Cerebellar cortex (tissue), 1 donor: ENCODE measurements at places on chromosomes 5 and 9.

- no peak for DNase-seq
These were observed 189.5 kb downstream of the ERCC6L2 start for GRCh38 chr9:96064826-96065481.

GRCh38 chr5:134075102-134075501, 39.4 kb upstream of the TCF7 start:
- no peak for DNase-seq

- DNase-seq: peak; percentile 89
These were observed at the start of gene CCDC107 for GRCh38 chr9:35658137-35658967. Gene CCDC107 (plus strand): TSS chr9:35658292. CDS start chr9:35658380, 88 bp downstream.

GRCh38 chr5:62486672-62487071, 74.1 kb downstream of the IPO11 start:
- no peak for DNase-seq

DNA sequence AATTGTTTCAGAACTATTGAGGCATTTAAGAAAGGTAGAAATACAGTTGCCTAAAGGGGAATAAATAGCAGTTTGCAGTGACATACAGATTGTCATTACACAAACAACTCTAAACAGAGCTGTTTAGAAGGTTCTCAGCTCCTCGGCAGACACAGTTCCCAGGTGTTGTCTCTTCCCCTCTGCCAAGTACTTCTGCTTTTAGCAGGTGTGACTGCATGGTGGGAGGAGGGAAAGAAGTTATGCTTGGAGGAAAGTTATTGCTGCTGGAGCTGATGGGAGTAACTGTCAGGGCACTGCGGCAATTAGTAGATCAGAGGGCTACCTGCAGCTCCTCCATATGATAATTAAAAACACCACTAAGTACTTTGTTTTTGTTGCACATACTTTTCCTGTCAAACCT, 14.5 kb downstream of the EDIL3 start:
- DNase-seq: no peak

DNA sequence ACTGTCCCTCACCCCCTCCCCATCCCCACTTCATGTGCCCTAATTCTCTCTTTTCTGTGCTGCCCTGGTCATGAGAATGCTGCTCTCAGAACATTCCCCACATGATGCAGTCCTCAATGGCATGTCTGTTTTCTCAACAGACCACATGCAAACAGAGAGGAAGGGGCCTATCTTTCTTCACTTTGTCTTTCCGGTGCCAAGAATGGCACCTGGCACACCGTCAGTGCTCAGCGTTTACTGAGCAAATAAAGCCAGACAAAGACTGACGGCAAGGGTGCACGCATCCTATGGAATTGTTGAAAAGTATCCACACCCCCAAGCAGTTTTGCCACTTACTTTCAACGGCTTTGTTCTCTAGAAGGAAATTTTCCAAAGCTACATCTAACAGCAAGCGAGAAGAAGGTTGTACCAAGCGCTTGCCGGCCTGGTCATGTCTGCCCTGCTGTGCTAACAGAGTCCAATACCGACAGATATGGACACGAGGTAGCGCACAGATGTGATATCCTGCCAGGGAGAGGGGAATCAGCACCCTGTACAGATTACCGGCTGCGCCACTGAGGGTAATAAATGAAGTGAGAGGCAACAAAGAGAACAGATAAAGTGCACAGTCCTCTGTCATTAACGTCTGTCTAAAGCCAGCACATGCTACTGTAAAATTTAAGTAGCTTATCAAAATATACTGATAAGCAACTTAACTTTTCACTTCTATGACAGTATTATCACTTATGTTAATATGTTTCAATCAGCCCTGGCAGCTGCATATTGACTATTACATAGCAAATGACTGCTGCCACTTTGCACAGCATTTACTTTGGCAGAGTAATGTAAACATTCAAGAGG, 251.7 kb downstream of the DENND1A start:
- DNase-seq: no peak

DNA sequence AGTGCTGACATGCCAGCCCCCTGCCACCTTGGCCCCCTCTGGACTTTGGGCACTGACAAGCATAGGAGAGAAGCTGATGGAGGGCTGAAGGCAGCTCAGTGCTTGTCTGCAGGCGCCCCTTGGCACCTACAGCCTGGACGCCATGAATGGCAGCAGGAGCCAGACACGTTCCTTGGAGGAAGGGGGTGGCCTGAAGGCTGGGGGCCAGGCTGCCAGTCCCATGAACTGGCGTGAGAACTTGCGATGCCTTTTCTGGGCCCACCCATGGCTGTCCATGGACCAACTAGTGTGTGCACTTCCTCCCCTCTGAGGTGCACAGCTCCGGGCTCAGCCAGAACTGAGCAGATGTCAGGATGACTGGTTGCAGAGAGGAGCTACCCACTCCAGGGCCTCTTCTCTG, 99.0 kb upstream of the RANBP6 start:
- no peak for DNase-seq

DNA sequence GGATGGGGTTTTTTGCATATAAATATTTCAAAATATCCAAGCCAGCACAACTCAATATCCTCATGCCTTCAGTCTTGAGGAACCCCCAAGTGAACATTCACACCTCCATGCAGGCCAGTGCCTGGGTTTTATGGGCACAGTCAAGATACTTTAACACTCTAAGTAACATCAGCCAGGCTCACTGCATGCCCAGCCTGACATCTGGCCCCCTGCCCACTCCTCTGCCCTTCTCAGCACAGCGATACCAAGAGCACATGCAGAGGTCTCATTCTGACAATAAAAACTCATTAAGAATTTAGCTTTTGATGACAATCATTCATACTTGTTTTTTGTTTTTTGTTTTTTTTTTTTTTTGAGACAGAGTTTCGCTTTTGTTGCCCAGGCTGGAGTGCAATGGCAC, 250.0 kb downstream of the CWC27 start:
- no peak for DNase-seq

GRCh38 chr9:133371261-133371711, 4.6 kb downstream of the SURF4 start:
- no peak for DNase-seq

- DNase-seq: no peak
These were observed 26.0 kb downstream of the PRDM6 start for GRCh38 chr5:123115020-123115419.

- no peak for DNase-seq
These were observed 10.4 kb downstream of the C9orf152 start for GRCh38 chr9:110197330-110198187.

DNA sequence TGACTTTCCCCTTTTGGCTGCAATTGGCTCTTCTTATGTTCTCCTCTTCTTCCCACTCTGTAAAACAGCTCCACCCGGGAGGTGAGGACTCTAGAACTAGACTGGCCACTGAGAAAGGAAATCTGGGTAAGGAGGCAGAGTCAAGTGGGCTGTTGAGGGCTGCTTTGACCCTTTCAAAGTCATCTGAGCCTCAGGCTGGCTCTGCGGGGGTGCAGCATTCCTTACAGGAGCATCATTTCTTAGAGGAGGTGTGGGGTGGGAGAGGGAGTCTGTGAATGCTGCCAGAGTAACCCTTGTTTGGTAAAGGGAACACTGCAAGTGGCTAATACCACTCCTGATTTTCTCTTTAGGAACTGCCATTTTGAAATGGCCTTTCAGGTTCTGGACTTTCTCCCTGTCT, 377.7 kb upstream of the SMARCA2 start:
- DNase-seq: no peak

DNA sequence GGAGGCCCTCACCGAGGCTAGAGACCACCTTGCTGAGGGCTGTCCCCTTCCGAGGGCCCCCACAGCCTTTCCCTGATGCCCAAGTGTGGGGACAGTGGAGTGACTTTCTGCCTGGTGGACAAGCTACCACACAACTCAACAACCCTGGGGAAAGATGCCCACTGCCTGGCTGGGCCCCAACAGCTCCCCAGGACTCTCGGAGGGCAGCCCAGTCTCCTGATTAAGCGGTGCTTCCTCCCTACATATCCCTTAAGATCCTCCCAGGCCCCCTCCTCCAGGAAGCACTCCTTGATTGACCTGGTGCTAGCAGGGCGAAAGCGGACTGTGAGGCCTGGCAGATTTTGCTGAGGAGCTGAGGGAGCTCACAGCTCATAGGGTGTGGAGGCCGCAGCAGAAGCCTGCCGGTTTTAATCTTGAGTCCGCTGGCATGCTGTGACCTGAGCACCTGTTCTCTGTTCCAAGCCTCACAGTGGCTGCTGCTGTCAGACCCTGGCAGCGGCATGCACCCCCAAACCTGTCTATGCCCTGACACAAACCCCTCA, 2.2 kb downstream of the NSMF start:
- no peak for DNase-seq

DNA sequence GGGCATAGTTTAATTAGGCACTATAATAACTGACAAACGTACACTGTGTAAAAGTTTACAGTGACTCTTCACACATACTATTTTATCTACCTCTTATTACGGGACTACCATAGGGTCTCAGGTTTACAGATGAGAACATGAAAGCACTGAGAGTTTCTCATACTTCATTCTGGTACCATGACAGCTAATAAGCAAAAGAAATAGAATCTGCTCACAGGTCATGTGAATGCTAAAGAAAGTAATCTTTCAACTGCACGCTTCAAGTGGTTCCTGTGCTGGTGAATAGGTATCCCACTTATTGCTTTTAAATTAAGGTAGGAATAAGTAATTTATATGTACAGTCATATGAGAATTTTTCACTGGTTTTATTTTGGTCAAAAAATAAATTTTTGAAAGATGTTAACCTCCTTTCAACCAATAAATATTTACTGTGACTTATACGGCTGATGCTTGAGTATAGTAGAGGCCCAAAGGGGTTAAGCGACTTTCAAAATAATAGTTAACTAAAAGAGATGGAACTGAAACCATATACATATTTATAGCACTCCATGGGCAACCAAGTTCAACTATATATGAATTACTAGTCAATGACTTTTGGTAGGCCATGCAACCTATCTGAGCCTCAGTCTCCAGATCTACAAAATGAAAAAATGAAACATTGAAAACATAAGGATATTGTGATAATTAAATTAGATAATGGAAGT, 8.1 kb downstream of the CDKN2A start:
- DNase-seq: no peak

GRCh38 chr5:147075187-147075586, 159.6 kb upstream of the STK32A start:
- no peak for DNase-seq

- DNase-seq: no peak
These were observed 5.3 kb upstream of the SUSD1 start for GRCh38 chr9:112180387-112180881.

- DNase-seq: no peak
These were observed 99.0 kb downstream of the TRIM36 start for GRCh38 chr5:115070737-115071136.

DNA sequence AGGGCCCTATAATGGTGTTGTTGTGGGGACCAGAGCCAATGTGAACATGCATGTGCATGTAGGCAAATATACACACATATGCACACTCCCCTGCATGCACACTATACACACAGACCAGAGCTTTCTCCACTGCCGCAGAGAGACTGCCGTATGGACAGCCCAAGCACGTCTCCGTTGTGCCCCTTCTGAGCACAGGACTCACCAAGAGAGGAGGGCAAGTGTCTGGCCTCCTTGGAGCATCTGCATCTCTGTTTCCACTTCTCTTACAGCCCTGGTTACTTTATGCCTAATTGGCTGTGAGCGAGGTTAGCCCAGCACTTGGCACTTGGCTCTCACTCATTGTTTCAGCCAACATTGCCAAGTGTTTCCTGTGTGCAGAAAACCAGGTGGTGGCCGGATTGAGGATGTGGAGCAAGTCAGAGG, 30.4 kb downstream of the CSF2 start:
- peak; percentile 85 for DNase-seq

DNA sequence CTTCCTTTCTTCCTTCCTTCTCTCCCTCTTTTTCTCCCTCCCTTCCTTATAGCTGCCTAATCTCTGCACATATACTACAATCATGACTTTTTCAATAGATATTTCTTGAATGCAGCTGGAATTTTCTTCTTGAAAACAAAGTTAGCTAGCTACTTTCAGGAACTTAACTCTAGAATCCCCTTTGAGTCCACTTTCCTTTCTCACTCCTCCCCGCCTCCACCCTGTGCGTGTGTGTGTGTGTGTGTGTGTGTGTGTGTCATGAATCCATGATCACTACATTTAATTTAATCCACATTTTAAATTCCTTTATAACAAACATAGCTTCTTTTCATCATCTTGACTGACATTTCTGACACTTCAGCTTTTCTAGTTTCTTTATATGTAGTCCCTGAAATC, 167.5 kb upstream of the KLF9 start:
- DNase-seq: no peak

DNA sequence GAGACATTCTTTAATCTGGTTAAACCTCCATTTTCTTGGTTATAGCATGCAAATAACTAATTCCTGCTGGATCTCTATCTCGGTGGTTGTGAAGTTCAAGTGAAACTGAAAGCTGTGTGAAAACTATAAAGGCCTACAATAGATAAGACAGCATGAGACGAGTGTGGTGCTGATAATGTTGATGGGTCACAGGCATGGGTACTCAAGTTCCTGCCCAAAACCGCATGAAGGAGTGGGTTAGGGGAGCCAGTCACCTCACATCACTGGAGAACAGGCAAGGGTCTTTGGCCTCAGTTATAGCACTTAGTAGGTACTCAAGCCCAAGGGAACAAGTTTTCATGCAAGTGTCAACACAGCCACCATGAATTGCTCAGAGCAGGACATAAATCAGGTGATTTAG, 16.7 kb downstream of the HMHB1 start:
- DNase-seq: no peak

GRCh38 chr5:125125031-125125823, 378.8 kb upstream of the ZNF608 start:
- peak; percentile 67 for DNase-seq

GRCh38 chr5:118919016-118919415, 69.3 kb downstream of the DTWD2 start:
- DNase-seq: no peak

- DNase-seq: no peak
These were observed 248.1 kb upstream of the IZUMO3 start for GRCh38 chr9:24793787-24794186.

DNA sequence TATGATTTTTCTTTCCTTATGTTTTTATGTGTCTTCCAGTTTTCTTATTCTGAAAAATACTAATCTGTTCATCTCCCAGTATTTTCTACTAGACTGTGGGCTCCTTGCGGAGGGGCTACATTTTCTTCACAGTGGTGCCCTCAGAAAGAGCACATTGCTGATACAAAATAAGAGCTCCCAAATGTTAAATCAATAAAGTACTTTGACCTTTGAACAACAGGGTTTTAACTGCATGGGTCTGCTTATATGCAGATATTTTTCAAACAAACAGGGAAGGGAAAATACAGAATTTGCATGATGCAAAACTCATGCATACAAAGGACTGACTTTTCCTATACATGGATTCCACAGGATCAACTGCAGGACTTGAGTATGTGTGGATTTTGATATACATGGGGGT, 79.9 kb upstream of the ACO1 start:
- DNase-seq: no peak

DNA sequence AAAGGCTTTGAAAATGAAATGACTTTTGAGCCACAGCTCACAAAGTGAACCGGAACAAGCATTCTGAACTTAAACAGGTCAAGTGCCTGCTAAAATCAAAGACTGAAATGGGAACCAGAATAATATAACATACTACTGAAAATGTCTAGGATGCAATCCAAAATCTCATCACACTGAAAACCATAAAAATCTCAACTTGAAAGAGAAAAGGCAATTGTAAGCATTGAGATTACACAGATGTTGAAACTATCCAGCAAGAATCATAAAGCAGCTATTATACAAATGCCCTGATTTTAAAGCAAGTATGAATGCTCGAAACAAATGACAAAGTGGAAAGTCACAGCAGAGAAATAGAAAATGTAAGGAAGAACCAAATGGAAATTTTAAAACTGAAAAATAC, 211.5 kb upstream of the GAS1 start:
- DNase-seq: no peak
